NCI-H524 treated with DMSO at 0.1 percent for 48 hours (cell line): ENCODE measurements at places on chromosomes 4 and X.

GRCh38 chr4:144723471-144723870, 77.5 kb downstream of the HHIP start:
- DNase-seq, result no peak

GRCh38 chrX:111264385-111264784, 5.9 kb downstream of the CAPN6 start:
- DNase-seq, result no peak

GRCh38 chr4:87865960-87866598, 33.3 kb downstream of the MEPE start:
- no peak for DNase-seq

DNA sequence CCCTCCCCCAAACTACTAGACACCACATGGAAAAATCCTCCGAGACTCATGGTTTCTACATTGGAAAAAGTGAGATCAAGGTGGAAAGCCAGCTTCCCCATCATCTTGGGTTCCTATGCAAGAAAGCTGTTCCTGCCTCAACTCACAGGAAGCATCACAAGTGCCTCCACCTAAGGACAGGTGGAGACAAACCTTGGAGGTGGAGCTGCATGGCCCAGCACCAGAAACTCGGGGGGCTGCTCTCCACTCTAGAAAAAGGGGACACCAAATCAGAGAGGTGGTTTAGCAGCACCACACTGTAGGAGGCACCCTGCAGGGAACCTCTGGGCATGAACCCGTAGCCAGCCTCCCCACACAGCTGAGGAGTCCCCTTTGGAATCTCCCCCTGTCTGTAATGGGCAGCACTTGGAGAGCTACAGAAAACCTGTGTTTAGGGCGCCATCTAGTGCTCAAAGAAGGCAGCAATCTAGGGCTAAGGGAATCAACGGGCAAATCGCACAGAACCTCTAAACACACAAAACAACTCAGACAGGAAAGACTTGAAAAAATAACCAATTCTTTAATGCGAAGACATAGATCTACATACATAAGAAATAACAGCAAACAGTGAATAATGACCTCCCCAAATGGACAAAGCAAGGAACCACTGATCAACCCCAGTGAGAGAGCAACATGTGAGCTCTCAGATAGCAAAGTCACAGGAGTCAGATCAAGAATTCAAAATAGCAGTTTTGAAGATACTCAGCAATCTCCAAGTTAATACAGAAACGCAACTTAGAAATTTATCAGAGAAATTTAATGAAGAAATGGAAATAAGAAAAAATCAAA, 37.0 kb upstream of the ZBTB33 start:
- DNase-seq, result peak; percentile 3

- DNase-seq, result no peak
Measured at GRCh38 chrX:2220829-2221567, 279.8 kb downstream of the DHRSX start.

- DNase-seq, result no peak
Measured at GRCh38 chrX:40094041-40094899, 3.5 kb downstream of the BCOR start.

DNA sequence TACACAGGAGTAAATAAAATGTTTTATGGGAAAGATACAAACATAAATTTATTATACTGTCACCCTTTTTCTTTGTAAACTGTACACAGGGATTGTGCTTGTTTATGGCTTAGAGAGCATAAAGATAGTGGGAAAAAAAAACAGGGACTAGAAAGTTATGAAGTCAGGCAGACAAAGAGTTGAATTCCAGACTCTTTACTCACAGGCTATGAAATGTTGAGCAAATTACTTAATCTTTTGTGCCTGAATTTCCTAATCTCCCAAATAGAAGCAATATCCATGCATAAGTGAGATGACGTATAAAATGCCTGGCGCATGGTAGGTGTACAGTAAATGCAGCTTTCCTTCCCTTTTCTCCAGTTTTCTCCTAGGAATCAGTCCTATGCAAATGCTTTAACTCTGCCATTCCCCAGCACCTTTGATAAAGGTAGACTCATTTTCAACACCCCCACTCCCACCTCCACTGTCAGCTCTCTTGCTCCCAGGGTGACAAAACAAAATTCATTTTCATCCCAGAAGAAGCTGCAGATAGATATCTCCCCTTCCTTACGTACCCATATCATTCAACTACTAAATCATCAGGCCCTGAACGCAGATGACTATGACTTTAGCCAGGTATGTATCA, 44.5 kb upstream of the BTC start:
- no peak for DNase-seq

- DNase-seq, result no peak
Measured at GRCh38 chr4:26520728-26521450, 30.6 kb upstream of the CCKAR start.

DNA sequence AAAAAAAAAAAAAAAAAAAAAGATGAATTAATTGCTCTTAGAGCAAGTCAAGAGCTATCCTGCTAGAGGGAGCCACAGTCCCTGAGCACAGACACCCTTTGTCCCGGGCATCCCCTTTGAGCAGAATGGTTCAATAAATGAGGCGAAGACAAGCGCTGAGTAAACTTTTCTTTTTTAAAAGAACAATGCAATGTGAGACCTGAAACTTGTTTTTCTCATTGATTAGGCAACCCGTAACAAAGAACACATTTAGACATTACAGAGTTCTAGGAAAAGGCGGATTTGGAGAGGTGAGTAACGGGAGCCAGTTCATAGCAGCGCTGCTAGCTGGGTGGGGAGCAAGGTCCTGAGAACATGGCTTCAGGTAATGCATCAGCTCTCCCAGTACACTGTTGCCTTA, 46.1 kb downstream of the GRK4 start:
- no peak for DNase-seq

GRCh38 chr4:143701365-143701764, 890 bp upstream of the FREM3 start:
- no peak for DNase-seq

- no peak for DNase-seq
Measured at GRCh38 chrX:29535212-29536162, 679.9 kb upstream of the MAGEB2 start.

GRCh38 chrX:96445531-96446065, 239.0 kb upstream of the DIAPH2 start:
- DNase-seq, result no peak

DNA sequence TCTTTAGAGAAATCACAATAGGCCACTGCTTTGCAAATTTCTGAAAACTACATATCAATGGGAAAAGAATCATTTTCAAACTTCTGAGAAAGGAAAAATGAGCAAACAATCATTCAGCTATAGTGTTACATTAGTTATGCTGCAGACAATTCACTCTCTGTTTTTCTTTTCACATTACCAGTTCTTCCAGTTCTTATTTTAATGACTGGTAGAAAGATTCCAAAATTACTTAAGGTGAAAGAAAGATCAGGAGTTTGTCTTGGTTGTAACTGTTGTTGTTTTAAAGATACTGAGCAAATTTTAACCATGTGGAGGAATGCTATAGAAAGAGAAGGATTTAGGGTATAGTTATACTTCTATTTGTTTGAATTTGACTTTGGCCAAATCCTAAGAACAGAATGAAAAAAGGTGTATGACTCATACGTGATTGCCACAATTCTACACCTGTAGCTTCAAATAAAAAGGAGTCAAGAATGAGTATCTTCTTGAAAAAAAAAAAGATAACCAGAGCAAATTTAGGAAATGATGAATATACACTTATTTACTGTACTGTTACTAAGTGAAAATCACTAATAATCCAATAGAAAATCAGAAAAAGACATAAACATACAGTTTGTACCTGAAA, 21.0 kb upstream of the RASGEF1B start:
- no peak for DNase-seq

- DNase-seq, result no peak
Measured at GRCh38 chr4:174365018-174365587, 81.4 kb downstream of the CEP44 start.

DNA sequence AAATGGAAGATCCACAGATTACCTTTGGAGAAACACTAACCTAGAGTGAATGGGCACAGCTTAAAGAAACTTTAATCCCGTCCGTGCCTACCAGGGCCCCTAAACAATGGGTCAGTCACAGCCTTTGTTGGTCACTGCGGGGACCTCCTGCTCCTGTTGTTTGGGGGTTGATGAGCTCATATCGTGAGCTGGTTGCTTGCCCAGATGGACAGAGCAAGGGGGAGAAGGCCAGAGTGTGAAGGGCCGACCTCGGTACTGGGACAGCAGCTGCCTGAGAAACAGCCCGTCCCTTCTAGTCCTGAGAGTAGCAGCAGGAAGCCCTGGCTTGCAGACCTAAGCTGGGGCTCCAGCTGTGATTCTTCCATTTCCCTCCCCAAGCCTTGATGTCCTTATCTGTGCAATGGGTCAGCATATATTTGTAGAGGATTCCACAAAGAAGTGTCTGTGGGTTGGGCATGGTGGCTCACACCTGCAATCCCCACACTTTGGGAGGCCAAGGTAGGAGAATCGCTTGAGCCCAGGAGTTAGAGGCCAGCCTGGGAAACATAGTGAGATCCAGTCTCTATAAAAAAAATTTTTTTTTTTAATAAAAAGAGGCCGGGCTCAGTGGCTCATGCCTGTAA, 69.6 kb upstream of the SLC34A2 start:
- DNase-seq, result no peak

- DNase-seq, result no peak
Measured at GRCh38 chr4:158395889-158396288, 125.8 kb upstream of the RXFP1 start.

- DNase-seq, result no peak
Measured at GRCh38 chr4:155757745-155758265, 1.0 kb upstream of the GUCY1B1 start.

GRCh38 chr4:34932591-34932990, 1311.7 kb downstream of the ARAP2 start:
- no peak for DNase-seq

DNA sequence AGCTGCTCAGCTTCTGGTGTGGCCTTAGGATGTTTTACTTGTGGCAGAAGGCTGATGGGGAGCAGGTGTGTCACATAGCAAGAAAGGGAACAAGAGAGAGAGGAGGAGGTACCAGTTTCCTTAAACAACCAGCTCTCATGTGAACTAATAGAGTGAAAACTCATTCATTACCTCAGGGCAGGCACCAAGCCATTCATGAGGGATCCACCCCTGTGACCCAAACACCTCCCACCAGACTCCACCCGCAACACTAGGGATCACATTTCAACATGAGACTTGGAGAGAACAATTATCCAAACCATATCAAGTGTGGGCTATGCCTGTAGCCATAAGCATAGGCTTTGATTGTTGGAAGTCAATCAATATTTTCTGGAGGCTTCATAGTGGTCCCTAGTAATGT, 56.0 kb downstream of the GSX2 start:
- no peak for DNase-seq

- no peak for DNase-seq
Measured at GRCh38 chr4:25182937-25183336, 22.7 kb upstream of the SEPSECS start.

DNA sequence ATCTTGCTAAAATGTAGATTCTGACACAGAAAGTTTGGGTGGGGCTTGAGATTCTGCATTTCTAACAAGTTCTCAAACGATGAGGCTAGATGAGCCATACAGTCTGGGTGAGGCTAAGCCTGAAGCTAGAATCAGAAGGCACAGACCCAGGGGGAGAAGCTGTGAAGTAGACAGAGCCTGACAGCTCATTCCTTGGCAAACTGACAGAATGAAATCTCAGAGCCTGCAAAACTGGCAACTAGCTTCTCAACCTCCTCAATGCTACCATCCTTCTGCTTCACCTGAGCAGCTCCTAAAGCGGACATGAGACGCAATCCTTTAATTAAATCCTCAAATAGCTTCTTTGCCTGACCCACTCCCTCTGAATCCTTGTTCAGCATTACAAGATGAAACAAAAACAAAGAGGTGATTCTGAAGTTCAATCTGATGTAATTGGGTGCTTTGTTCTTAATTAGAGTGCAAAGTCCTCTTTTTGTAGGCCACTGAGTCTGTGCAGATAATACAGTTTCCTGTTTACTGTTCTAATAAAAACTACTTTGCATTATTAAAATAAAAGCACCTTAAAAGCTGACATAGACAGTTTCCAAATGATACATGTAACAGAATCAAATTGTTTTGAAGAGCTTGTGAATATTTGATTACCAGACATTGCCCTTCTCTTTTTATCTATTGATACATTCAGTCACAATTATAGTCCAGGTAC, 71.0 kb upstream of the BMP2K start:
- DNase-seq, result no peak

- DNase-seq, result no peak
Measured at GRCh38 chrX:124401696-124402095, 55.3 kb downstream of the SH2D1A start.

GRCh38 chr4:119517361-119518229, 111.0 kb downstream of the PDE5A start:
- DNase-seq, result no peak

- DNase-seq, result no peak
Measured at GRCh38 chr4:152938237-152938947, 2.3 kb downstream of the FHDC1 start.

DNA sequence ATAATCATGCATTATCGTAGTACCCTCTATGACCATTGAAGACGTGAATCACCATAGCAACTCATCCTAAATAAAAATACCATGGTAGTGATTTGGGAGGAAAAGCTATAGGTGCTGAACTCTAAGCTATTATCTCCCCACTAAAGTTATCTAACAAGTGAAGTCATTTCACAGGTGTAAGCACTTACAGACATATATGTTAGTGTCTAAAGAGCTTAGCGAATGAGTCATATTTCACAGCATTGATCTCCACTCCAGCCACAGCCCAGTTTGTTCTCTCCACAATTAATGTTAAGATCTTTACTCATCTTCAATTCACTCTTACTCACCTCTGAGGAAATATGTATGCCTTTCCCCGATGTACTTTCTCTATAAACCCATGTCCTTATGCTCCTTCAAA, 57.0 kb downstream of the DCAF8L1 start:
- no peak for DNase-seq

GRCh38 chr4:138790706-138791340, 224.8 kb upstream of the NOCT start:
- DNase-seq, result no peak

DNA sequence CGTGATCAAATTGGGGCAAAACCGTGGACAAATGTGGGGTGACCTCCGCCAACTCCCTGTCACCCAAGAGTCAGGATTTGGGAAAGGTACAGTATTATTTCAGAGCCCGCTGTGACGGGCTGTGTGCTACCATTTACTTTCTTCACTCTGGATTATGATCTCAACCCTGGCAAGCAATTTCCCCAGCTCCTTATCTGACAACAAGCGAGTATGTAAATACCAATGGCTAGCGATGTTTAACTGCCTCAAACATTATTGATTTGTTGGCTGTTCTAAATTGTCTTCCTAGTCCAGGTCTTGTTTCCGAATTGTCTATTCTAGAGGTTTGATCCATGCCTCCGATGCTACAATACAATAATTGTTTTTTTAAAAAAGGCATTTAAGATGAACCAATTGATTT, 17.7 kb upstream of the PITX2 start:
- DNase-seq, result no peak

DNA sequence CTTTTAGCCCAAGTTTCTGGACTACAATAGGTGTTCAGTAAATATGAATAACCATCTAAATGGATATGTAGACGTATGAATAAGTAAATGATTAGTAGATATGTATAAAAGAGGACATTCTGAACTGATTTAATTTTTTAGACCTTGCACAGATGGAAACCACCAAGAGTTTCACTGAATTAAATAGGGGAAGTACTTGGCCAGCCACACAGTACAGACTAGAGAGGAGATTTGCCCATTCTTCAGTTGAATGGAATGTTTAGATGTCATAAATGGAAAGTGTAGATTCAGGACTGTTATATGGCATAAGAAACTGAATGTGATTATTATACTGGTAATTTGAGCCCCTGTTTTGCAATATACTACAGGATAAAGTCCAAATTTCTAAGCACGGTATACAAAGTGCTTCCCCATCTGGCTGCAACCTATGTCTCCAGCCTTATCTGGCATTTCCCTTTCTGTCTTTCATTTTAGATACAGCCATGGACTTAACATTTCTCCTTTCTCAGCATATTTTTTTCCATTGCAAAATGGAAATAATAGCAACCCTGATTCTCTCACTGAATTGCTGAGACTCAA, 137.8 kb upstream of the HS3ST1 start:
- no peak for DNase-seq
